AML-193 (cell line): ENCODE measurements at places on chromosomes 7 and 10.

GRCh38 chr10:27392606-27393005 lies 111.5 kb upstream of the RAB18 start:
- no peak for DNase-seq

- DNase-seq, result no peak
Measured at GRCh38 chr10:113552014-113552413, 839 bp upstream of the HABP2 start.

DNA sequence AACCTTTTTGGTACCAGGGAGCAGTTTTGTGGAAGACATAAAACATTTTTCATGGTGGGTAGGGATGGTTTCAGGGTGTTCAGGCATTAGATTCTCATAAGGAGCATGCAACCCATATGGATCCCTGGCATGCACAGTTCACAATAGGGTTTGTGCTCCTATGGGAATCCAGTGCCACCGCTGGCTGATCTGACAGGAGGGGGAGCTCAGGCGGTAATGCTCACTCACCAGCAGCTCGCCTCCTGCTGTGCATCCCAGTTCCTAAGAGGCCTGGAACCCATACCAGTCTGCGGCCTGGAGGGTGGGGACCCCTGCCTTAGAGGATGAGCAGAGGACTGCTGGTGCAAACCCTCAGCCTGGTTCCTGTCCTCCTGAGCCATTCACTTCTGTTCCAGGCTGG lies 561.7 kb downstream of the SDK1 start:
- DNase-seq, result no peak

DNA sequence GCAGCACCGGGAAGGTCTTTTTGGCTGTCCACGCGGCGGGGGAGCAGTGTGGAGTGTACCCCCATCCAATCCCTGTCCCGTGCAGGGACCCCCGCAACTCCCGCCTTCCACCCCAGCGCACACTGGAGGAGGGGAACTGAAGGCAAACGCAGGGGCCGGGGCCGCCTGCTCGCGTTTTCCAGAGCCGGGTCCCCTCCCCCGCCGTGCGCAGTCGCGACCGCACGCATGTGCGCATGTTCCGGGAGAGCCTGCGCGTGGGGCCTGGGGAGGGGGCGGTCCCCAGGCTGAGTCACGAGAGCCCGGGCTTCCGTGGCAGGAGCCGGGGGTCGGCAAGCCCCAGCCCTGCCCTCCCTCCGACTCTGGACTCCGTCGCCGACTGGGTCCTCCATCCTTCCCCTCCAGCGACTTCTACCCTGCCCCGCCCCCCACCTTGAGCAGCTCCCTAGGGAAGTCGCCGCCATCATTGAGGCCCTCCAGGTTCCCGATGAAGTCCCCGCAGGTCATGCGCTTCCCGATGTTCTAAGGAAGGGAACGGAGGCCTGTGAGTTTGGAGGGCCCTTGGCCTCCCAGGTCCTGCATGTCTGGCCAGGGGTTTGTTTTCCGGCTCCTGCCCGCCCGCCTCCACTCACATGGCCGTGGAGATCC lies 8.0 kb downstream of the PSD start:
- no peak for DNase-seq

DNA sequence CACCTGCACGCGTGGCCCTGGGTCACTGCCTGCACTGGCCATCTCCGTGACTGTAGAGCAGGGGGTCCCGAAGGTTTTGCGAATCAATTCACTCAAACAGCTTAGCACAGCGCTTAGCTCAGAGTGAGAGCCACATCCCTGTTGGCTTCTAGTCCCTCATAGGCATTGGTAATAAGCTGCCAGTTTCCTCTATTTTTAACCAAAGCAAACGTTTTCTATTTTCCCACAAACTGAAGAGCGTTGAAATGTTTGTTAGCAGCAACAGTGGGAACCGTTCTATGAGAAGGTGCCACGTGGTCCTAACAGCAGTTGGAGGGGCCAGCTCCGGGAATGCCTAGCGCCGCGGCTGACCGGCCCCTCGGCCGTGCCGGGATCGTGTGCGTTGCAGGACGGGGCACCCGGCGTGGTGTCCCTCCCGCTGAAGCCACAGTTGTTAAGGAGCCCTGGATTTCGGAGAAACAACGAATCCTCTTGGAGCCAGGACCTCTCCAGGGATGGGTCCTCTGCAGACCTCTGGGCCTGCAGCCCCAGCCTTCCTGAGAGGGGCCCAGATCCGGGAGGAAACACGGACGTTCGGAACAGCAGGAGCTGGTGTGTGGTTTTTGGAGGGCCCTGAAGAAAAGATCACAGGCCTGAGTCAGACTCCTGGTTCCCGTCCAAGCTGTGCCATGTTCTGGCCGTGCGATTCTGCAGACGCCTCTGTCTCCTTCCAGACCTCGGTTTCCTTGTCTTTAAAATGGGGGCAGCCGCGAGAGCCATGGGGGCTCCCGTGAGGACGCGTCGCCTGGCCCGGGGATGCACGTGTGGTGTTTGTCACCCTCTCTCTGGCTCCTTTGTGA lies 40.3 kb downstream of the FAM20C start:
- DNase-seq, result no peak
